GM04503 (cell line): ENCODE measurements at places on chromosomes 16 and 17.
A peak's percentile ranks its signal among the peaks of the same experiment; 100 is the strongest.

GRCh38 chr17:33328129-33328528 lies 35.0 kb upstream of the ASIC2 start:
- DNase-seq, result no peak

DNA sequence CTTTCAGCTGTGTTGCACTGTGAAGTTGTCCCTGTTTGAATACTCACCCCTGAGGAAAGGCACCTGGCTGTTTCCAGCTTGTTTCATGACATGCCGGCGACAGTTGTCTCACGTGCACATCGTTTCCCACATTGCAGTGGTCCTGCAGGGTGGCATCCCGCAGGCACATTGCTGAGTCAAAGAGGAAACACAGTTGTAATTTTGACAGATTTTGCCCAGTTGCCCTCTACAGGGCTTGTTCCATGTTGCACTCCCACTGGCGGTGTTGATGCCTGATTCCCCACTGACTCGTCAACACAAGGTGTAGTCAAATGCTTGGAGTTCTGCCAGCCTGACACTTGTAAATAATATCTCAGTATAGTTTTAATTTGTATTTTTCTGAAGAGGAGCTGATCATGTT lies 23.8 kb downstream of the EPN2 start:
- DNase-seq, result no peak

- no peak for DNase-seq
These were observed 3.8 kb upstream of the CBFB start for GRCh38 chr16:67025210-67025550.

- DNase-seq, result no peak
These were observed 290.4 kb downstream of the FOXL1 start for GRCh38 chr16:86868786-86869185.

DNA sequence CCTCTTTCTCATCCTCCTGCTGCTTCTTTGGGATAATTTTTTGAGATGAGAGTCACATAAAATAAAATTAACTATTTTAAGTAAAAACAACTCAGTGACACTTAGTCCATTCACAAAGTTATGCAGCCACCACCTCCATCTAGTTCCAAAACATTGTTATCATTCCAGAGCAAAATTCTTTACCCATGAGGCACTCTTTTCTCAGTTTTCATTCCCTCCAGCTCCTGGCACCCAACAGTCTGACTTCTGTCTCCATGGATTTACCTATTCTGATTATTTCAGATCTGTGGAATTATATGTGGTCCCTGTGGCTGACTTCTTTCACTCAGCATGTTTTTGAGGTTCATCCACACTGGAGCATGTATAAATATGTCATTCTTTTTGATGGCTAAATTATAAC lies 239.9 kb upstream of the DYNLRB2 start:
- peak; percentile 73 for DNase-seq

- DNase-seq, result no peak
These were observed 16.7 kb upstream of the PDK2 start for GRCh38 chr17:50078430-50078829.

- DNase-seq, result no peak
These were observed 34.1 kb downstream of the SNX29 start for GRCh38 chr16:12010388-12011251.

DNA sequence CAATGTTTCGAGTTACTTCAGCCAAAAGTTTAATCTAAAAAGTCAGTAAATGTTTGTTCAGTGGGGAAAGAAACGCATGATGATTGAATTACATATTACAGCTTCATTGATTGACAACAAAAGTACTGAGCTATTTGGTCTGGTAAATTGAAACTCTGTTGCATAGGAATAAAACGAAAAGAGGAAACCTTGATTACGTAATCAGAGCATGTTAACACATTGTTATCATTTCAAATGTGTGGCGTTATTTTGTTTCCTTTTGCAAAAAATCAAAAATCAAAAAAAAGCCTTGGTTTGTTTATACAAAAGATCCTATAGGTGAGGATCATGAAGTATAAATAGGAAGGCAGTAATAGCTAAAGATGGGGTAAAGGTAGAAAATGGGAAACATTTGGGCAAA lies 19.5 kb upstream of the CA10 start:
- DNase-seq, result no peak

GRCh38 chr16:55835581-55835980 lies 2.7 kb upstream of the CES1 start:
- DNase-seq, result no peak

DNA sequence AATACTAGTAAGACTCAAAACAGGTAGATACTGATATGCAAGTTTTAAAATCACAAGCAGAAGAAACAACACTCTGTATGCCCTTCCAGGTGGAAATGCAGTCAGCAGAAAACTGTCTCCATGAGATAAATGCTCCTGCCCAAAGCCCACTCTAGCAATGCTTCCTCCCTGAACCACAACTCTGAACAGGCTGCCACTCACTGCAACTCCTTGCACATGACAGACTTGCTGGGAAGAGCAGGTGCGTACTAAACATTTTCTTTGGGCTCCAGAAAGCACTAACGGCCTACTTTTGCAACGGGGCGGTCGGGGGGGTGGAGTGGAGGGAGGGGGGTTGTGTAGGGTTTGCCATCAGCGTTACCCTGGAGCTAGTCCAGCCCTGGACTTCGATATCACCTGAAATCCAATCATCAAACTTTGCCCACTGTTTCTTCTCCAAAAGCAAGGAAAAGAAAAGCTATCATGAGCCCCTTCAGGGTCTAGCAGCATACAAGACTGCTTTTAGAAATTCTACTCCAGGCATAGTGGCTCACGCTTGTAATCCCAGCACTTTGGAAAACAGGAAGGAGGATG lies 46.1 kb downstream of the ANKRD11 start:
- no peak for DNase-seq

GRCh38 chr17:26766743-26767142 lies 527.2 kb upstream of the WSB1 start:
- no peak for DNase-seq

DNA sequence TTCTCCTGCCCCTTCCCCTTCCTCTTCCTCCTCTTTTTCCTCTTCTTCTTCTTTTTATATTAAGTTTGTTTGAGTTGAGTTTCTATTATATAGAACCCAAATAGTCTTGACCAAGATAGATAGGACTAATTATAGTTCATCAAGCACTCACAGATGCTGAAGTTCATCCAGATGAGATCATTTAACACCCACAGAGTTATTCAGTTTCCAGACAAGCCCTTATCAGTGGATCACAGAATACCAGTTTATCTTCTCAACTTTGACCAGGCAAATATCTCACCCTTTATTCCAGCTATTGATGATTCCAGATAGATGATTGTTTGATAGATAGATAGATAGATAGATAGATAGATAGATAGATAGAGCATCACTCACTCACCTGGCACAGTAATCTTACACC lies 87.5 kb downstream of the AXIN2 start:
- no peak for DNase-seq

- DNase-seq, result no peak
These were observed 5.4 kb downstream of the HELZ start for GRCh38 chr17:67239597-67239996.

DNA sequence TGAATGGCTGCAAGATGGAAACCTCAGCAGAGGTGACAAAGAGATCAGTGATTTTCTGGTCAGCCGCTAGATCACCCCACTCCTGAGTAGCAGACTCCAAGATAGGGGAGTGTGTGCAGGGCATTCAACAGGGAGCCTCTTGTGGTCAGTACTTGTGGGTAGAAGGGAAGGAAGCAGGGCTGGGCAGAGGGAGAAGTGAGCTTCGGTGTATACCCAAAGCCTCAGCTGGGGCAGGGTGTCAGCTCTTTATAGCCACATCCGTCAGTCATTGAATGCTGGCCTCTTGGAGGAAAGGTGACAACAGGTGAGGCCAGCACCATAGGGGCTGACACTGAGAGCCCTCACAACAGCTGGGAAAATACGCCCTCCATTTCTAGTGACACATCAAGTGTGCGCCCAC lies 2.2 kb upstream of the SLC12A3 start:
- DNase-seq, result no peak

GRCh38 chr16:55585631-55586030 lies 19.1 kb downstream of the CAPNS2 start:
- DNase-seq, result no peak

DNA sequence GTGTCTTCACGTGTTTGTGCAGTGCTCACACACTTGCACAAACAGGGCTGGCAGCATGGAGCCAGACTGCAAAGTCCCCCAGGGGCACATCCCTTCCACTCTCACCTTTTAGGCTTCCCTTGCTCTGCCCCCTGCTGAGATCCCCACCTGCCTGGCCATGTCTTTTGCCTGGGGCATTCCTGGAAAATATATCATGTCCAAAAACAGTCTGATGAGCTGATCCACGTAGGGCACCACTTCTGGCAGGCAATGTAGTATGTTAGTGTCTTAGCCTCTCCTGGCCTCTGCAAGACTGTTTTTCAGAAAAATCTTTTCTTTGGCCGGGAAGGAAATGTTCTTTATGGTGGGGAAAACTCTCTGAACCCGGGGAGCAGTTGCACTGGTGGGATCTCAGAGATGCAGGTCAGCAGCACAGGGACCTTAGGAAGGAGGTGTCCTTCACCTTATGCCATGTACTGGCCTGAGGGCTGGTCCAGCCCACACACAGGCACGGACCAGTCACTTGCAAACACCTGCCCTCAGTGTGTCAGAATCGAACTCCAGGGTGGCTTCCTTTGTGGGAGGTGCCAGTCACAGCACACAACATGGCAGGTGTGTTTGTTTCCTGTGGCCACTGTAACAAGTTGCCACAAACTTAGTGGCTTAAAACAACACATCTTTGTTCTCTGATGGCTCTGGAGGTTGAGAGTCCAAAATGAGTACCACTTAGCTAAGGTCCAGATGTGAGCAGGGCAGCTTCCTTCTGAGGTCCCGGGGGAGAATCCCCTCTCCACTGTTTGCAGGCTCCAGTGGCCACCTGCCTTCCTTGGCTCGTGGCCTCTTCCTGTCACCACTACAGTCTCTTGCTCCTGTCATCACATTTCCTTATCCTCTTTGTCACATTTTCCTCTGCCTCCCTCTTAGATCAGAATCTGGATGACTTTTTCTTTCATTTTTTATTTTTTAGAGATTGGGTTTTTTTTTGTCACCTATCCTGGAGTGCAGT lies 46.6 kb downstream of the MPRIP start:
- DNase-seq, result no peak

DNA sequence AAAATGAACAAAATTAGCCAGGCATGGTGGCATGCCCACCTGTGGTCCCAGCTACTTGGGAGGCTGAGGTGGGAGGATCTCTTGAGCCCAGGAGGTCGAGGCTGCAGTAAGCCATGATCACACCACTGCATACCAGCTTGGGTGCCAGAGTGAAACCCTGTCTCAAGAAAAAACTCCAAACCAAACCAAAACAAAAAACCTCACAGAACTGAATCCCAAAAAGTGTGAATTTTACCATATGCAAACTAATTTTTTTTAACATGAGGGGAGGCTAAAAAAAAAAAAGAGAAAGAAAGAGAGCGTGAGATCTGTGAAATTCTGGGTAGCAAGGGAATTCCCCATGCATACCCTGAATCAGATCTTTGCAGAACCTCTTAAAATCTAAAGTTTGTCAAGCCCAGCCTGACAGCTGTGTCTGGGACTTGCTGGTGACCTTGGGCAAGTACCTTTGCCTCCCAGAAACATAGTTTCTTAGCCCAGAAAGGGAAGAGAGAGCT lies 17.1 kb upstream of the CDH1 start:
- DNase-seq, result no peak

DNA sequence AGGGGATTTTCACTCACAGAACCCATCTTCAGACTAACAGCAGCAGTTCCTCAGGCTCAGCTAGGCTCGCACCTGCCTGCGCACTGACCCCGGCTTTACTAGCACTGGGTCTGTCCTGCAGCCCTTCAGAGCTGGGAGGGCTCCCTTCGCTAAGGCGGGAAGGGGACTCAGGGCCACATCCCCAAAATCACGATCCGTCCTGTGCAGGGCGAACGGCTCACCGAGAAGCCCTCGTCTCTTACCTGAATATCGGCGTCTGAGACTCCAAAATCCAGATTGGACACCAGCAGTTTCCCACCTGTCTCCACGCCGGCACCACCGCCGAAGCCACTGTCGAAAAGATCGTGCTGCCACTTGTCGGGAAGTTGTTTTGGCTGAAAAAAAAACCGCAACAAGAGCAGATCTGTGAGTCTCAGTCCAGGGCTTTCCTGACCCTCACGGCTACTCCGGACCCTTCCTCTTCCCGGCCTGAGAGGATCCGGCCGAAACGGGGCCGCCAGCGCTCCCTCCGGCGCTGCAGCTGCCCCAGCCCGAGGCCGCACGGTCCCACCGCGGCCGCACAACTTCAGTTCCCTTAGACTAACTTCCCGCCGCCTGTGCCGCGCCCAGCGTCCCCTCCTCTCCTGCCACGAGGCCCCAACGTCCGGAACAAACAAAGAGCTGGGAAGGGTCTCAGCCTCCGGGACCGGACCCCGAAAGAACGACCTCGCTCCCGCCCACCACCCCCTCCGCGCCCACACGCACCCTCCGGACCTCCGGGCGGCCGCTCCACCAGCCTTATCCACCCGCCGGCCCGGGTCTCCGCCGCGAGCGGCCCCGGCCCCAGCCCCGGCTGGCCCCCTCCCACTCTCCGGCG lies 711 bp downstream of the ALYREF start:
- no peak for DNase-seq

- no peak for DNase-seq
These were observed at the start of gene ACAP1 for GRCh38 chr17:7336240-7337175. ACAP1 (plus strand) TSS chr17:7336529; CDS start chr17:7336735, 206 bp downstream.

DNA sequence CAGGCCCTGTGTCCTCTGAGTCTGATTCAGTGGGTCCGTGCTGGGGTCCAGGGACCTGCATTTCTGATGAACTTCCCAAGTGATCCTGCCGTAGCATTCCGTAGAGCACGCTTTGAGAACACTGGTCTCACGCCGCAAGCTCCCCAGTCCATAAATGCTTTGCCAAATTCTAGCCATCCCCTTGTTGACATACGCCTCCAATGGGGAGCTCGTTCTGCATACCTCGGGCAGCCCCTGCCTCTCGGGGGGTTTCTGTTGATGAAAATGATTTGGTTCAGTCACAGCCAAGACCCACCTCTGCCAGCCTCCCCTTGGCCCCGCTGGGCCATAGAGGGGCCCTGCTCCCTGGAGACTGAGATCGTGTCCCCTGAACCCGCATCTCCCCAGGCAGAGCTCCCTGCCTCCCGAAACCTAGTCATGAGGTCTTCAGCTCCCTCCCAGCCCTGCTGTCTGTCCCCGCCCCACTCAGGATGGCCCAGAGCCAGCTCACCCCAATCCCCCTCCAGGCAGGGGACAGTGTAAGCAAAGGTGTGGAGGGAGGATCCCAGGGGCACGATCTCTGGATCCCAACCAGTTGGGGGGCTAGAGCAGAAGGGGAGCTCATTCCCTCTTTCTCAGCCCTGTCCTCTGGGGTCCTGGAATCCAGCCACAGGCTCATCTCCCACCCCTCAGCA lies 16.2 kb upstream of the SPNS2 start:
- DNase-seq, result no peak

DNA sequence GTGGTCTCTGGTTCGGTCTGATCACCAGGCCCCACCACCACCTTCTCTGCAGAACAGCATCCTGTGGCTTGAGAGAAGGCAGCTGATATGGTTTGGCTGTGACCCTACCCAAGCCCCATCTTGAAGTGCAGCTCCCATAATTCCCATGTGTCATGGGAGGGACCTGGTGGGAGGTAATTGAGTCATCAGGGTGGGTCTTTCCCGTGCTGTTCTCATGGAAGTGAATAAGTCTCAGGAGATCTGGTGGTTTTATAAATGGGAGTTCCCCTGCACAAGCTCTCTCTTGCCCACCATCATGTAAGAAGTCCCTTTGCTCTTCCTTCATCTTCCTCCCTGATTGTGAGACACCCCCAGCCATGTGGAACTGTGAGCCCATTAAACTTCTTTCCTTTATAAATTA lies 352.3 kb upstream of the CDH5 start:
- DNase-seq, result no peak

- DNase-seq, result no peak
These were observed 13.5 kb upstream of the DNAI2 start for GRCh38 chr17:74260525-74260850.
